ENCODE measurements at places on chromosomes 1 and 21.

GRCh38 chr1:20723537-20724363, 5.9 kb upstream of the KIF17 start:
- DNase-seq = no peak

DNA sequence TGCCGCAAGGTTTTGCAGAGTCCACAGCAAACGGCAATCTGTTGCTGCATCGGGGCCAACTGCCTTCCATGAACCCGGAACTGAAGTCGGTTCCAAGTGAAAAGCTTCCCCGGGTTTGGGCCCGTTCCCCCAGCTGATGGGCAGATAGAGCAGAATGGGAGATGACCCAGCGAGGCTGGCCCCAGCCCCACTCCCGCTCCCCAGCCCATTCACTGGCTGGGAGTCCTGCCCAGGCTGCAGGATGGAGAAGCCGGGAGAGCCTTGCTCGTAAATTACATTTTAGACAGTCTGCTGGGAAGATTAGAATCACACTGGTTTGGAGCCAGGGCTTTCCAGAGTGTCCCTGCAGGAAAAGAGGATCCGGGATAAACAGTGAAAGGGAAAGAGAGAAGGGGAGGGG, 31.6 kb upstream of the PAX7 start:
- DNase-seq = no peak

DNA sequence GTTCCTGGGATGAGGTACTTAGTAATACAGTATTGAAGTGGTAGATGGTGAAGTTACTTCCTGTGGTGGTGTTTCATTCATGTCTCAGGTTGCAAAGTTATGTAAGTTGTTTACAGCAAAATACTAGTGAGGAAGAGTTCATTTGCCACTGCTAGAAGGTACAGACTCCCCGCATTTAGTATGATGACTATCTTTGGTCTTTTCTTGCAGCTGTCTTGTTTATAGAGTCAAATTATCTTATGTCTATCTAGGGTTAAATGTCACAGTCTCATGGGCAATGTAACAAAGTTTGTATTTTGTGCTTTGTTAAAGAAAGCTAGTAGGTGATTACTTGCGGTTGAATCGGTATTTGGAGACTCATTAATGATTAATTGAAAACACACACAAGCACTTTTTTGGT, 50.2 kb downstream of the LRRC8D start:
- no peak for DNase-seq

- DNase-seq = no peak
Observed at GRCh38 chr1:65355031-65355712, 45.8 kb downstream of the DNAJC6 start.

DNA sequence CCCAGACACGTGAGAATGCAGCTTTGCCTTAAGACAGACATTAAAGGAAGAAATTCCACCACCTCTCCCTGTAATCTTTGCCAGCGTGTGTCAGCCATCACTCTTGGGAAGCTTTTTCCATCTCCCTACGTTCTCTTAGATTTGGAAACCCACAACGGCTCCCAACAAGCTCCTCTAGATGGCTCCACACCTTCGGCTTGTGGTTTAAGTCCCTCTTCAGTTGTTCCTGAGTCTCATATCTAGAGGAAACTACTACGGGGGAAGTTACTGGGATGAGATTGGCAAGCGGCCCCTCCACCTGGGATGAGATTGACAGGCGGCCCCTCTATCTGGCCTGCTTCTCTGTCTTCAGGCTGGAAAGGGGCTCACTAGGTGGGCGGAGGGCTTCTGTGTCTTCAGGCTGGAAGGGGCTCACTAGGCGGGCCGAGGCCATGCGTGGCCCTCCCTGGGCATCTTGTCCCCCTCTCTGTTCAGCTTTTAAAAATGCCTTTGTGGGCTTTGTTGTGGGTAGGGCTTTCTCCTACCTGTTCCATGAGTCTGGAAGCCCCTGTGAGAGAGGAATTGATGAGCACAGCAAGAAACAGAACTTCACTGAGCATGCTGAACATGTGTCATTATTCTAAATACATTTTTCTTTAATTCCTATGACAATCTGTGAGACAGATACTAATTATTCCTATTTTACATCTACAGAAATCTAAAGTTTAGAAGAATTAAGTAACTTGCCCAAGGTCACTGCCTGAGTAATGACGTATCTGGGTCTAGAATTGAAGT, 670.5 kb downstream of the KIF26B start:
- no peak for DNase-seq

- DNase-seq = no peak
Observed at GRCh38 chr1:107949467-107950253, 15.3 kb downstream of the VAV3 start.

DNA sequence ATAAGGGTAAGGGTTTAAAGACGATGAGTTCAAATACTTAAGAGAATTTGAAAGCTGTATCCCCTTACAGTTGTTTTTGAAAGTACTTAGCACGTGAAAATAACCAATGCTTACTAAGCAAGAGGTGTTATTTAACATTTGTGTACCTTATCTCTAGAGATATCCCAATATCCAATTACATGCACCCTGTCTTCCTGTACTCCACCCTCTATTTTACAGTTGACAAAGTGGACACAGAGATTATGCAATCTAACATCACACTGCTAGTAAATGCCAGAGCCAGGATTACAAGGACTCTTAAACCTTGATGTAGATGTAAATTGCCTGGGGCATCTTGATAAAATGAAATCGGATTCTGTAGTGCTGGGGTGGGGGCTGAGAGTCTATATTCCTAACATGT, 72.0 kb downstream of the GDAP2 start:
- no peak for DNase-seq

- DNase-seq = no peak
Observed at GRCh38 chr1:92968138-92969032, 7.1 kb upstream of the DIPK1A start.

DNA sequence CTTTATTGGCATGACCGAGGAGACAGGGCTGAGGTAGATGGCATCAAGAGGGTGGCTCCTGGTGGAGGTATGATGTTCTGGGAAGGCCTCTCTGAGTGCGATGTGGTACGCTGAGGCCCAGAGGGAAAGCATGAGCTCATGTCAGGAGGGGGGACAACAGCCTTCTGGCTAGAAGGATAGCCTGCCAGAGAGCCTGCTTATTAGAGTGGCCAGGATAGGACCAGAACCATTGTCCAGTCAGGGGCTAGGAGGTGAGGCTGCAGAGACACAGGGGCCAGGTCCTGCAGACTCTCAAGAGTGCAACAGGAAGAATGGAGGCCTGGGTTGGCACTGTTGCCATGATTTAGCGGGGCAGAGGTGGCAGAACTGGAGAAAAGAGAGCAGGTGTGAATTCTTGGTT, 7.3 kb downstream of the ADARB1 start:
- no peak for DNase-seq

DNA sequence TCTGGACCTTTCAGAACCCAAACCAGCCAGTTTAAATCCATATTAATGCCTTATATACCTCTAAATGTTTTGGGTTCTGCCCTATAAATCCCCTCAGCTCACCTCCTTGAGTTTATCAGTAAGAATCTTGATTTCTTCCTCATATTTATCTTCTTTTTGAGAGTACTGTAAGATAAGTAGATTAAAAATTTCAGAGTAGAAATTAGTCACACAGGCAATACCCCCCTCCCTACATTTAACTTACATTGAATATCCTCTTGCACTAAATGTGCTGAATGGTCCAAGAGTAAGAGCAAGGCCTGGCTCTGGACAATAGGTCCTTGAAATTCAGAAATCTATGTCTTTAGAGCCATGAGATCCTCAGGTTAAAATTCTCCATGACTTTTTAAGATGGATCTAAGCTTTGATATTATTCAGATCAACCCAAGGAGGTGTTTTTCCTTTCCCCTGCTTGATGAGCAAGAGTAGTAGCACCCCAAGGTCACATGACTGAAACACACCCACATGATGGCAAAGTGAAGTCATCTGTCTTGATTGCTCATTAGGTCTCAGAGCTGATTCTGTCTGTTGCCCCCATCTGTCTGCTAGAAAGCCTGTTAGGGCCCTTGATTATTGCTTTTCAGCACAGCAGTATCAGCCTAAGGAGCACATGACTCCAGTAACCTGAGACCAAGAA, 15.8 kb upstream of the NUP210L start:
- DNase-seq = no peak

DNA sequence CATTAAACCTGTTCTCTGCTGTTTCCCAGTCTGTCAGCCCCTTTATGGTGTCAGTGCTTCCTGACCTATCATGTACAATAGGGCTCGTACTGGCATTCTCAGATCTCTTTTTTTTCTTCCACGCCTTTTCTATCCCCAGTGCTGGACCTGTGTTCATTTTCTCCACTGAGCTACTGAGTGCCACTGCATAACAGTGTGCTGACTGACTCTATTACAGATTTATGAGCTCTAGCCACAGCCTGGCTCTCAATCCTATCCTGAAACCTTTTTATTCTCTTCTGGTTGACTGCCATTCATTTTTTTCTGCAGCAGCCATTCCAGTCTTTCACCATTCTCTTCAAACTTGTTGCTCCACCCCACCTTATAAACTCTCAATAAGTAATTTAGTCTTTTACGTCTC, 59.6 kb upstream of the MACF1 start:
- no peak for DNase-seq

DNA sequence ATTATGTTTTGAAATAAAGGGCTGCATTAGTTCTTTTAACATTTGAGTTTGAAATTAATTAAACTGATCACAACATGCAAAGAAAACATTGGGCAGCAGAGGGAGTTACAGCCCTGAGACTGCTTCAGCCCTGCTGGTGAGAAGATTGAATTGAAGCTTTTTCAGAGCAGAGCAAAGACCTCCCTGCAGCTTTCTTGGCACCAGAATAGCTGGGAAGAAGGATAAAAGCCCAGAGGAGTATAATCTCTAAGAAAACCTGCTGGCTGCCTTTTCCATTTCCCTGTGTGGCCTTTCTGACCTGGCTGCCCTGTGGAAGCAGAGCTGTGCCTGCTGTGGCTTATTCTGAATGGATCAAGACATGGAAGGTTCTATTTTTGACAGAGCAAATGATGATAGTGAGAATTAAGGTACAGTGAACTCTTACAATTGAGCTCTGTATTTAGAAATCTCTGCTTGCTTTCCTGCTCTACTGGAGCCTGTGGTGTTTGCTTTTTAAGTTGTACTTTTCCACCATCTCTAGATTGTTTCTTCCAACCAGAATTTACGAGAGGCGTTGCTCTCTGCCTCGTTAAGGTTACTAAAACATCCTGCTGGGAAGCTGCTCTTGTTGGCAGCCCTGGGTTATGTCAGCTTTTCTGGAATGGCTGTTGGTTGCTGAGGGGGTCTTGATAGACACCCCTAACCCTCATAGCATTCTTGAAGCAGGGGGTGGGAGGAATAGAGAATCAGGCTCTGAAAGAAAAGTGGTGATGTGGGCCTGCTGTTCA, 9.9 kb downstream of the SNRPE start:
- DNase-seq = peak; percentile 43

GRCh38 chr1:84202126-84202525, 58.1 kb downstream of the PRKACB start:
- DNase-seq = no peak

DNA sequence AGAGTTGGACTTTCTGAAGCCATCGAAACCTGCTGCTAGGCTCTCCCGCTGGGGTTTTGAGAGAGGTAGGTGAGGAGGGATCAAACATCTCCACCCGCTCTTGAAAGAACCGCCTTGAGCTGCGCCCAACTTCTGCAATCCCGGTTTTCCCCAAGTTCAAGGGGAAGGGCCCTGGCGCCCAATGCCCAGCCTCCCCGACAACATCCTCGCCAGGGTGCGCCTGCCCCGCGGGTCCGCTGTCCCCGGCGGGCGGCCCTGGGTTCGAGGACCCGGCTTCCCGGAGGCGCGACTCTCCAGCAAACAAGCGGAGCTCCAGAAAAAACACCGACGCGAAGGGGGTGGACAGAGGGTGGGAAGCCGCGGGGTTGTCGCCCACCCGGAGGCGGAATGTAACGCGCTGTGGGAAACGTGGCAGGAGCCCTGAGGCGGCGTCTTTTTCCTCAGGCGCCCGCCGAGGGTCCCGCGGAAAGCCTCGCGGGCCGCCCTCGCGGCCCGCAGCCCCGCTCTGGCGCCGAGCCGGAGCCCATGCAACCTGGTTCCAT, 607 bp downstream of the BTG3 start:
- DNase-seq = no peak

DNA sequence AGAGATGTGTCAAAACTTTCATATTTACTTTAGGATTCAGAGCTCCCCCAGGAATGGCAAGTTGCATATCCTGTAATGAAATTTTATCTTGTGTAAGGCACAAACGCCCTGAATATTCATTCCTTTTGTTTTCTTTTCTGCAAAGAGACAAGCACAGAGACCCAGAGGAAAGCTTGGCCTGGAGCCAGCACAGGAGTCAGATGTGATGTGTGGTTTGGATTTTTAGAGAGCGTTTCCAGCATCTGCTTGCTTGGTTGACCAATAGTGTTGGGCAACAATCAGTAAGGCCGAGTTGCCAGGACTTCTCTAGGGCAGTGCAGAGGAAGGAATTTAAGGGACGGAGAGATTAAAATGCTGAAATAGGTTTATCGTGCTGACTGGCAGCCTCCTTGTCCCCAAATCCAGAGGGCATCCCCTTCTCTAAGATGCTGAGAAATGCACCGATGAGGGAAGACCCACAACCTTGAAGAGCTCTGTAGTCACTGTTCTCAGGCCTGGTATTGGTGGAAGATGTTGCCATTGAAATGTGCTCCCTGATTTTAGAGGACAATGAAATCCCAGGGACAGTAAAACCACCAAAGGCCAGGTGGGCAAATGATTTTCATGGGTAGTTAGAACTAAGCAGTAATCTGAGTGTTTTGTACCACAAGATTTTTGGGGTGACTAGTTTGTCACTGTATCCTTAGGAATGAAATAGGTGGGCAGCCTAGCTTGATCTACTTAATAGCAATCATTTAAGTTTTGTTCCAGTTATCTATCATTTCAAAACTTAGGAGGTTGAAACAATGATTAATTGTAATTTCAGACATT, 37.9 kb upstream of the RHOU start:
- no peak for DNase-seq

DNA sequence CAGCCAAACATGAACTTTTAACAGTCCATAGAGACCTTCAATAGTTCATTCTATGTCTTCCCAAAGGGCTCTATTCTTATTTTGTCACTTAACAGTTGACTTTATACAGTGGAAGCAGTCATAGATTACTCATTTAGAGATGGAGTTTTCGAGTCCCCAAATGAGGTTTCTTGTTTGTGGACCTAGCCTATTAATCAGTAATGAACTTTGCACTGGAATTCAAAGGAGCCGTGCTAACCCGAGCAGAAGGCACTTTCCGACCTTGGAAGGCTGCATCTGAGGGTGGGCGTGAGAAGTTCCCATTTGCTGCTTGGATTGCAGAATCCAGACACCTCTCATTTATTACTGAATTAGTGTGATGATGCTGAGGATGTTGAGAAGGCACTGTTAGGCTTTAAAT, 46.4 kb downstream of the TTC39A start:
- no peak for DNase-seq

- DNase-seq = no peak
Observed at GRCh38 chr1:21865943-21866706, 54.1 kb downstream of the LDLRAD2 start.

GRCh38 chr1:167752219-167752985, 30.6 kb downstream of the MPZL1 start:
- no peak for DNase-seq

GRCh38 chr1:187027253-187027652, 198.5 kb downstream of the PLA2G4A start:
- DNase-seq = no peak

- DNase-seq = no peak
Observed at GRCh38 chr1:237279629-237280028, 237.6 kb downstream of the RYR2 start.

Measured in NCI-H1048 (cell line).